Fibroblast of skin of abdomen (primary cell): ENCODE measurements at places on chromosomes 3 and 15.

DNA sequence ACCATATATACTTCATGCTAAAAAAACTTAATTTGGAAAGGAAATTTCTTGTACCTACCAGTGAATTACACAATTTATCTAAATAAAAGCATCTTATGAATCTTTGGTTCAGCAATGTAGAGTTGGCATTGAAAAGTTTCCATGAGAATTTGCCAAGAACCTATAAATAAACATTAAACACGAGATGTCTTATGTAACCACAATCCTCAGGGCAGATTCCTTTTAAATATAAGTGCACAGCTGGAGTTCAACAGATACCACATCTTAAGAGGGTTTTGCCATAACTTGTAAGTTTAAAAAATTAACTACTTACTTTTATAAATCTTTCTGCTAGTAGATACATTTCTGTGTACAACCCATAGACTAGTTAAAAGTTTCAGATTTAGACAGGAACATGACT, 499.3 kb upstream of the ARRDC4 start:
- no peak for DNase-seq

DNA sequence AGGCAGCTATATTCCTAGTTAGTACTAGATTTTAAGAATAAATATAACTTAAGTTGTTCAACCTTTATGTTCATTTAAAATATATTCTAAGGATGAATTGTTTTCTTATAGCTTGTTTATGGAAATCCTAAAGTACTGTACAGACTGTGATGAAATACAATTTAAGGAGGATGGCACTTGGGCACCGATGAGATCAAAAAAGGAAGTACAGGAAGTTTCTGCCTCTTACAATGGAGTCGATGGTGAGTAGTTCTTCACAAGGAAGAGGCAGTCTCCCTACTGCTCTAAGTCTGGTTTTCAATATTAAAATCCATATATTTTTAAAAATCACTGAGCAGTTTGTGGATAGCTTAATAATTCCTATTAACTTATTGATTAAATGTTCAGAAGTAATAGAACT, 29.6 kb downstream of the CALML4 start:
- no peak for DNase-seq

DNA sequence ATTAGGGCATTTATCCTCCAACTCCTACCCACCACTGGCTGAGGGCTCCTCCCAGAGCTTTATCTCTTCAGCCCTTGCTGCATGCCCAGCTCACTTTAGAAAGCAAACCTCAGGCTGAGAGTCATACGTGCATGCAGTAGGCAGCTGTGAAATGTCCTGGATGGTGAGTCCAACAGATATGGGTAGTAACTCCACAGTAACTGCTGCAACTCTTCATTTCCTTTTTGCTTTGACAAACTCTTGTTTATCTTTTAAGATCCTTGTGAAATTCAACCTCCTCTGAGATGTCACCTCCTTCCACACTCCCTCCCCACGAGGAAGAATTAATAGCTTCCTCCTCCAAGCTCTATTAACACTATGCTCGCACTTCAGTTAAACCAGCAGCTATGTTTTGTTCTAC, 35.9 kb upstream of the CTNNB1 start:
- DNase-seq = no peak

- DNase-seq = peak; percentile 36
Observed at GRCh38 chr15:67838789-67839332, 984 bp downstream of the RNU6-1 start.

DNA sequence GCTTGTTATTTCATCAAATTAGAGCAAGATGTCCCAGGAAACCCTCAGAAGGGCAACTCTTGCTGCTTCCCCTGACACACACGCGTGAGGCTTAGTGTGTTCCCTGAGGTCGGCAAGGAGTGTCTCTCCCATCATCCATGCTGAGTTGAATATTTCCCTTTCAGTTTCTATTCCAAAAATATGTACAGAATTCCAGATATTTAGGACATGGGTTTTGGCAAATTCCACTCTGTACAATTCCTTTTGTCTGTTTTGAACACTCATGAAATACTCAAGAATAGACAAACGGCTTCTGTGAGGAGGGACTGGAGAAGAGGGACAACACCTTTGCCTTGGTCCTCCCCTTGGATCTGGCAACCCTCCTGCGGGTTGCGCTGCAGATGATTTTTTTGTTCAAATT, 138.0 kb downstream of the DUT start:
- peak; percentile 51 for DNase-seq

GRCh38 chr3:11481556-11481955, 162.2 kb downstream of the VGLL4 start:
- no peak for DNase-seq

DNA sequence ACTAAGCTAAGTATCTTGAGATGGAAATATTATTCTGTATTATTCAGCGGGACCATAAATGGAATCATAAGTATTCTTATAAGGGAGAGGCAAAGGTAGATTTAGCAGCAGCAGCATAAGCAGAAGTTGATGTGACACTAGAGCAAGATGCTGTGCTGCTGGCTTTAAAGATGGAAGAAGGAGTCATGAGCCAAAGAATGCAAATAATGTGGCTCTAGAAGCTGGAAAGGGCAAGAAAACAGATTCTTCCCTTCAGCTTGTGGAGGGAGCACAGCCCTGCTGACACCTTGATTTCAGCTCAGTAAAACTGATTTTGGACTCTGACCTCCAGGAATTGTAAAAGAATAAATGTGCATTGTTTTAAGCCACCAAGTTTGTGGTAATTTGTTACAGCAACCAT, 144.2 kb upstream of the ANKRD28 start:
- DNase-seq = peak; percentile 14

GRCh38 chr15:62706317-62706716, 336.2 kb upstream of the TPM1 start:
- DNase-seq = peak; percentile 18

DNA sequence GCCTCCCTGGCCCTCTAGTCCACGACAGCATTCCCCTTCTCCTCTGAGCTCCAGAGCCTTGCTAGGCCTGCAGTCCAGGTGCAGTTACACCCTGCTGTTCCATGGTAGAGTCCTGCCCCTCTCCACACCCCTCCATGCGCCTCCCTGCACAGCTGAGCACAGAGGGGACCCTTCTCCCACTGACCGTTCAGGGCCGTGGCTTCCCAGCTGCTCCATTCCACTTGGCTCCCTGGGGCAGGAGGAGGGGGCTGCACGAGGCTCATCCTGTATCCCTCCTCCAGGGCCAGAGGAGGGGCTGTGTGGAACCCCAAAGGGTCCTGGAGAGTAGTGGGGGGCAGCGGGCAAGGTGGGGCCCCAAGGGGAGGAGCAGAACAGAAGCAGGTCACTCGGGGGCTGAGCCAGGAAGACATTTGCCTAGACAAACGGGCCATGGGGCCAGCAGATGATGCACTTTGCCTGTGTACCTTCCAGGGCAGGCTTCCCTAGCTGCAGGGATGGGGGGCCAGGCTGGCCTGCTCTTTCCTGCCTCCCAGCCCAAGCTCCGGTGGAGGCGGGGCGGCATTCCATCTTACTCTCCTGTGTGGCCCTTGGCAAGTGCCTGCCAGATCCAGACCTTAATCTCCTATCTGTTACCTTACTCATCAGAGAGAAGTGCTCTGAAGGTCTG, 20.7 kb upstream of the GOLGA6C start:
- DNase-seq = no peak

DNA sequence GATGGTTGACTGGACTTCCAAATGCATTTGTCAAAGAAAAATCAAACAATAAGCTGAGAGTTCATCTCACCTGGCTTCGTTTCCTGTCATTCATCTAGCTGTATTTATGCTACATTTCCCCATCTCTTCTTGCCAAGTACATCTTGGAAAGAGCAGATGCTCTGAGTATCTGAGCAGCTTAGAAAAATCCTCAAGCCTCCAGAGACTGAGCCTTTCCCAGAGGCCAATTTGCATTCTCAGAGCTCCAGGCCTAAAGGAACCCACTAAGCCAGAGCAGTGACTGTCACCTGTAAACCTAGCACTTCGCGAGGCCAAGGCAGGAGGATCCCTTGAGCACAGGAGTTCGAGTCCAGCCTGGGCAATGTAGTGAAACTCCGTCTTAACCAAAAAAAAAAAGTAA, 100.5 kb downstream of the XXYLT1 start:
- DNase-seq = no peak
